ENCODE measurements at places on chromosomes 6 and 20. TPM values are rescaled to one million over a fixed set of nuclear protein-coding genes. Genes with fewer than 3 reads are reported as not detected.

The LIME1 gene
- total RNA-seq, result 2.9 TPM

The OOEP gene
- total RNA-seq, result not detected

The KATNA1 gene
- total RNA-seq, result 12.3 TPM

The GGTLC1 gene
- total RNA-seq, result not detected
